ENCODE measurements at places on chromosomes 16 and 17. TPM values are rescaled to one million over a fixed set of nuclear protein-coding genes. Genes with fewer than 3 reads are reported as not detected.
A peak's percentile ranks its signal among the peaks of the same experiment; 100 is the strongest.

Gene PPP1R27
- total RNA-seq: not detected

Gene TMEM238L
- total RNA-seq: not detected

Gene KRT27
- not detected for total RNA-seq

Gene UMOD
- total RNA-seq: not detected

Gene SIAH1
- 18.6 TPM for total RNA-seq

Gene CHRNE
- total RNA-seq: 0.23 TPM

Gene FNDC8
- total RNA-seq: not detected

Gene PLCD3
- total RNA-seq: 138 TPM

Gene GRAP
- total RNA-seq: 0.48 TPM

Gene VASN
- total RNA-seq: 49.8 TPM

Gene CRHR1
- total RNA-seq: not detected

Gene CLEC3A
- not detected for total RNA-seq

- DNase-seq: no peak
These were observed 594.8 kb upstream of the GOT2 start for GRCh38 chr16:59328961-59329360.

DNA sequence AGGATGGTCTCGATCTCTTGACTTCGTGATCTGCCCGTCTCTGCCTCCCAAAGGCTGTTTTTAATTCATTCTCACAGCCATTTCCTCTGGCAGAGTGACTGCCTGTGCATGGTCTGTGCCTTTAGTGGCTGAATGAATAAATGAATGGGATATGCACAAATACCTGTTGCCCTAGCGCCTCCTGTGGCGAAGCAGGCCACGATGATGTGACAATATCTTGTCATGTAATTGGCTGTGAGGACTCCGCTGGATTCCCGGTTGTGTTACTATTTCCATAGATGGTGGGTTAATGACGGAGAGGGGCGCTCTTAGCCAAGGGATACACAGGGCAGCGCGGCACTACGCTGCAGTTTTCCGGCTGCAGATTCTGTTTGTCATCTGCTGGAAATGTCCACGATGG lies 26.8 kb upstream of the ENDOV start:
- no peak for DNase-seq

DNA sequence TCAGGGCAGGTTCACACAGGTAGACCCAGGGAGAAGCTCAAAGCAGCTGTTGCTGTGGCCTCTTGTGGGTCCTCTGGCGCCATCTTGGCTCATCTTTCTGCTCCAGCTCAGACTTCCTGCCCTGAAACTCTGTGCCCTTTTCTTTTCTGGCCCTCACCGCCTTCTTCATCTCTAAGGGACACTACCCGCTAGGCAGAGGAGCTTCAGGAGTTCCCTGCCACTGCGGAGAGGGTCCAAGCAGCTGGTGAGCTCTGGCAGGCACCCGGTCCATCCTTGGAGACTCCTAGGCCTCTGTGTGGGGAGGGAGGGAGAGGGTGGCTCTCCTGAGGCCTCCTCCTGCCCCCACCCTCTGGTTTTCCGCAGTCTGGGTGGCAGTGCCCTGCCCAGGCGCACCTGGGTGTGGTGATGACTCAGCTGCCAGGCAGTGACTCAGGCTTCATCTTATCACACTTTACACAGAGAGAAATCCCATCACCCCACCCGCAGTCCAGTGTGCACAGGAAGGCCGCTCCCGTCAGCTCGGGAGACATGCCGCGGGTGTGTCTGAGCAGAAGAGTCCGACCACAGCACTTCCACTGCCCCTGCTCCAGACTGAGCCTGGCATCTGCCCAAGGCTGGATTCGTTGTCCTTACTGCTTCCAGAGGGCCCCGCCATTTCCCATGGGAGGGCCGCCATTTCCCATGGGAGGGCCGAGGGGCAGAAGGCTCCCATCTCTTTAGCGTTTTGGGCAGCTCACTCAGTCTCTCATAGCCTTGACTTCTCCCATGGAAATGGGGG lies 7.3 kb downstream of the NT5C start:
- peak; percentile 97 for DNase-seq

GRCh38 chr16:85246473-85246872 lies 134.2 kb upstream of the CIBAR2 start:
- DNase-seq: no peak

GRCh38 chr17:41772218-41772585 lies 14.3 kb downstream of the JUP start:
- peak; percentile 87 for DNase-seq

DNA sequence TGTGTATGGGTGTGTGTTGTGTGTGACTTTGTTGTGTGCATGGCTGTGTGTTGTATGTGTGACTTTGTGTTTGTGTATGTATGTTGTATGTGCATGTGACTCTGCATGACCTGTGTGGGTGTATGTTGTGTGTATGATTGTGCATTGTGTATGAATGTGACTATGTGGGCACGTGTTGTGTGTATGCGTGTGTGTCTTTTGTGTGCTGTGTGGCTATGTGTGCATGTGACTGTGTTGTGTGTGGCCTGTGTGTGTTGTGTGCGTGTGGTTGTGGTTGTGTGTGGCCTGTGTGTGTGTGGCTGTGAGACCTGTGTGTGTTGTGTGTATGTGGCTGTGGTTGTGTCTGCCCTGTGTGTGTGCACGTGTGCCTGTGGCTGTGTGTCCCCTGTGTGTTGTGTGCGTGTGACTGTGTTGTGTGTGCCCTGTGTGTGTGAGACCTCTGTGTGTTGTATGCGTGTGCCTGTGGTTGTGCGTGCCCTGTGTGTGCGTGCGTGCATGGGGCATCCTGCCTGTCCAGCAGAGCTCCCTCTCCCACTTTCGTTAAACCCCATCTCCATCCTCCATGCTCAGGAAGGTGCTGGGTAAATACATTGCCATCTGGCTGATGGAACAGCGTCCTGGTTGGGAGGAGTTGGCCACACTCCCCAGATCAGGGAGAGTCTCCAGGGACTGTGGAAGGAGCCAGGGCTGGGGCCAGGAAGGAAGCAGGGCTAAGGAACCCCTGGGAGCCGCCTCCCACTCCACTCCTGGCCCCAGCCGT lies 90.1 kb upstream of the GSE1 start:
- DNase-seq: no peak

GRCh38 chr17:67178555-67178954 lies 66.4 kb downstream of the HELZ start:
- no peak for DNase-seq

- DNase-seq: peak; percentile 28
These were observed 2.0 kb downstream of the HBZ start for GRCh38 chr16:154217-155030.

GRCh38 chr16:30142672-30143346 lies 19.8 kb upstream of the MAPK3 start:
- peak; percentile 58 for DNase-seq

DNA sequence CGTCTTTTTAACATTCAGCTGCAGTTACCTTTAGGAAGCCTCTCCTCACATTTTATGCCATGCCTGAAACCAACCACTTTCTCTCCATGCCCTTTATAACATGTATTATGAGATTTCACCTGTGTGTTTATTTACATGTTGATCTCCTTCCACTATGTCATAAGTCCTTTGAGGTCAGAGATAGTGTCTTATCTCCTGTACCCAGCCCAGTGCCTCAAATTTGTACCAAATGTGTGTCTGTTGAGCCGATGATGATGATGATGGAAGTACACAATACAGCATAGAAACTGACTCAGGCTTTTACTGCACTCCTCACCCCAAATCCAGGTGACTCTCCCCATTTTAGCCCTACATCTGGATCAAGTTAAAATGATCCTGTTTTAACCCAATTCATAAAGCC lies 179.5 kb upstream of the CACNG5 start:
- no peak for DNase-seq

- peak; percentile 55 for DNase-seq
These were observed 19.7 kb downstream of the CDC42EP4 start for GRCh38 chr17:73292031-73292531.

DNA sequence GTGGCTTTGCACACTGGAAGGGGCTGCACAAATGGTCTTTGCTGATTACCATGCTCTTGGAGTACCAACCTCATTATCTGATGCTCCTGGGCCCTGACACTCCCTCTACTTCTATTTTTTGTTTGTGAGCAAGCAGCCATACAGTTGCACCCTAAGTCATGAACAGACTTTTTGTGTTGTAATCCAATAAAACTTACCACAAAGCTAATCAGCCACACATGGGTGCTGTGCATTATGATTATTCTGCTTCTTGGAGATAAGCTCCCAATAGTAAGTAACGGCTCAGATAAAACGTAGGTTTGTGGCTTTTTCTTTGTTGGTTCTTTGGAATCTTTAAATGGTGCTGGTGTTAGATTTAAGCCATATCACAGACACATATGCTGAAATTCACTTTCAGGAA lies 76.2 kb downstream of the CCT6B start:
- no peak for DNase-seq

- DNase-seq: no peak
These were observed 105.8 kb downstream of the VAT1L start for GRCh38 chr16:77894162-77894561.

GRCh38 chr16:72787514-72788268 lies 260.2 kb downstream of the ZFHX3 start:
- DNase-seq: no peak

DNA sequence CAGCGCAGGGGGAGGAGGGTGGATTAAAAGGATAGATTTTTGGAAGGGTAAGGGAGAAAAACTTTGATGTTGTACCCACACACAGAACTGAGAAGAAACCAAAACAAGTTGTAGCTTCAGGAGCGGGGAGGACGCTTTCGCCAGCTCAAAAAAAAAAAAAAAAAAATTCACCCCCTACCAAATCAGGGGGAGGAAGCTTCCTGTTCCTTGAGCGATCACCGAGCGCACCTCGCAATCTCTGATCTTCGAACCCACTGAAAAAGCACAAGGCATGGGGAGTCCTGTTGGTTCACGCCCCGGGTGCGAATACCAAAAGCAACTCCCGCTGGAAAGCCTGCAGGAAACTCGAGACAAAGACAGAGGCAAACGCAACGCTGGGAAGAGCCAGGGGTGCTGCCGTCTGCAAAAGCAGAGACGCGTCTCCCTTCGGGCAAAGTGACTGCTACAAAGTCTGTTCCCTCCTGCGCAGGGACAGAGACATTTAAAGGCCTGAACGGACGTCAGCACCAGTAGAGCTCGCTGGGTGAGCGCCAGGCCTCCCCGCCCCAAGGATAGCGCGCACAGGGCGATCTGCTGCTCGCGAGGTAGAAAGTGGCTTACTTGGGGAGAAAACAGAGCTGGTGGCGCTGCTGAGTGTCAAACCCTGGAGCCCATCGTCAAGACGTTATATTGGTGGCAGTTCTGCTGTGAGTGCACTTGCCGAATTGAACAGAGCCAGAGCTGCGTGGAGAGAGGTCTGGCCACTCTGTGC lies 190.4 kb downstream of the USP22 start:
- peak; percentile 42 for DNase-seq

DNA sequence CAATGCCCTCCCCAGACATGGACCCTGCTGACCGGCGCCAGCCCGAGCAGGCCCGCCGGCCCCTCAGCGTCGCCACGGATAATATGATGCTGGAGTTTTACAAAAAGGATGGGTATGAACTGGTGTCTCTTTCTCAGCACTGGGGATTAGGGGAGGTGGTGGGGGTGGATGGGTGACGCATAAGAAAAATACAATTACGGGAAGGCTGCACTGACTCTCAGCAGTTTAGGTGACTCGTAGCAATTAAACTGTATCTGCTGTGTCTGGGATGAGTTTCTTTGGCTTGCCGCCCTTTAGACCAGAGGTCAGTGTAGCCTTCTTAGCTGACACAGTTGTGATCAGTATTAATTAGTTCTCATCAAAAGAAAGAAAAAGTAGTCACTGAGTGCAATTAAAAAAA lies 59.0 kb downstream of the ELAC2 start:
- DNase-seq: no peak

- peak; percentile 52 for DNase-seq
These were observed 39.6 kb upstream of the USP7 start for GRCh38 chr16:9003322-9003721.

DNA sequence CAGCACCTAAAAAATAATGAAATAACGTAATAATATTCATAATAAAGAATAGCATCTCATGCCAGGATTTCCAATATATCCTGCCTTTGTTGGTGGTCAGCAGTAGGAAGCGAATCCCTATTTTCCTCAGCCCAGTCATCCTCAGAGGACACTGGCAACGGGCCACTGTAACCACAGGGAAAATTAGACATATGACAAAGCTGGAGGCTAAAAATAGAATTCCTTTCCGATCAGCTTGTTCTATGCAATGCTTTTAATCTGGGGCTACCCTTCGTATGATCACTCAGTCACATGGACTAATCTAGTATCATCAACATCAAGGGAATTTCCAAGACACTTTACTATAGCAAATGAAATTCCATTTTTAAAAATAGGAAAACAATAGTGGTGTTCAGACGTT lies 246.9 kb upstream of the KCNJ16 start:
- DNase-seq: no peak

DNA sequence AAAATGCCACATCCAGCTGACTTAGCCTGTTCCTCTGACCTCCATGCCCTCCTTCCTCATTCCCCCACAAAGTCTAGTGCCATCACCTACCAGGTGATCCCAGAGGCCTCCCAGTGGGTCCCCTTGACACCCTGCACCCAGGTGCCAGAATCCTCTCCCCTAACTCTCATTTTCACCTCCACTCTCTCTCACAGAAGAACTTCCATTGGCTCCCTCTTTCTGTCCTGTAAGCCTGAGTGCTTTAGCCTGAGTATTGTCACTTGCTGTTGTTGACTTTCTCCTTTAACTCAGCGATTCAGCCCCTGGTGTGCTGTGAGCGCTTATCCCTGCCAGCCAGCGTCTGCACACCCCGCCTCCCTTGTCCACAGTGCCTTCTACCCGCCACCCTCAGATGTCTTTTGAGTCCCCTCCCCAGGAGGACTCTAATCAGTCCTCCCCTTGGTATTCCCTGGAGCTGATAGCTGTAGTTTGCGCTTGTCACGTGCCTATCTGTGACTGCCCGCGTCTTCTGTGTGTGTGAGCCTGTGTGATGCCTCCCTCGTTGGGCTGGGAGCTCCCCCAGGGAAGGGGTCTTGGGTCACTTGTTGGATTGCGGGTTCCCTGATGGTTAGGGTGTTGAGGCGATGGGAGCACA lies 31.9 kb downstream of the ARHGAP23 start:
- no peak for DNase-seq

- no peak for DNase-seq
These were observed 86.8 kb downstream of the WWP2 start for GRCh38 chr16:69848637-69849545.

DNA sequence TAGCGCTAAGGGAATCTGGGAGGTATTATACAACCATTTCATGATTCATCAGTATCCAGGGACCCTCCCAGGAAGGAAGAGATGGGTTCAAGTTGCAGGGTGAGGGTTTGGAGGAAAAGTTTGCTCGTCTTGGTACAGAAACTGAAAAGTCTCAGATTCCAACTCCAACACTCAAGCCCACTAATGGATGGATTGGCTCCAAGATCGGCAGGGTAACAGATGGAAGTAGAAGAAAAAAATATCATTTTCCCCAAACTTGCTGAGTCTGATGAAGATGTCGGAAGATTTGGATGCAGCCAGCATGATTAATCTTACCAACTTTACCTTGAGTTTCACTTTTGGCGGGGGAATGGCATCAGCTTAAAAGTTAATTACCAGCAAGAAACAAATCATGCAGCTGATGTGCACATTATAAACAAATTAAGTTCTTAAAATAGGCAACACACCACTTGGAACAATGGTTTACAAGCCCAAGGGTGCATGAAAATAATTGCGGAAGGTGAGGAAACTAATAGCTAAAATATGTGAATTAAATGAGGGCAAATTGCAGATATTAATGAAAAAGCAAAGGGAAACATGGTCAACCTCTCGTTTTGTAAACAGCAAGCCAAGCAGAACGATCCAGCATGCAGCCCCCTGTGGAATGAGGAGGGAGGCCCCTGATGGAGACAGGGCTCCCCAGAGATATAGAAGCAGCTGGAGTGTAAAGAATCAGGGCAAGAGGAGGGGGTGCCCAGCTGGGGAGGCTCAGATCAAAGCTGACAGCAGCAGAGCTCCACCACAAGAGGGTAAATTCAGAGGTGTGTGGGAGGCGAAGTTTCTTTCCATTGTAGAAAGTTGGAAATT lies 44.1 kb upstream of the GRIN2A start:
- DNase-seq: no peak

GRCh38 chr16:3282103-3282729 lies 1.1 kb upstream of the ZNF263 start:
- DNase-seq: peak; percentile 62
